Subcutaneous preadipocyte (primary cell): ENCODE measurements at places on chromosomes 6 and 20. TPM values are rescaled to one million over a fixed set of nuclear protein-coding genes. Genes with fewer than 3 reads are reported as not detected.

GNMT gene
- not detected in 2 replicates for total RNA-seq

TRIM38 gene
- total RNA-seq = 10.0 and 14.7 TPM in 2 replicates

PLCB4 gene
- total RNA-seq = 0.78 and 1.5 TPM in 2 replicates

TUBB gene
- 819 and 1,073 TPM in 2 replicates for total RNA-seq

FAM83C gene
- not detected in 2 replicates for total RNA-seq

SLC26A8 gene
- under 0.01 TPM in 1 of 2 replicates, not detected in the other for total RNA-seq

KHDC1 gene
- 2.5 and 2.6 TPM in 2 replicates for total RNA-seq

NHLRC1 gene
- 1.8 and 2.0 TPM in 2 replicates for total RNA-seq

ZNF165 gene
- total RNA-seq = 0.37 and 0.39 TPM in 2 replicates

OVOL2 gene
- total RNA-seq = not detected in 2 replicates

DNAH8 gene
- not detected in 2 replicates for total RNA-seq

KCNK16 gene
- total RNA-seq = not detected in 2 replicates

OPRM1 gene
- not detected in 2 replicates for total RNA-seq

NSFL1C gene
- 15.8 and 22.0 TPM in 2 replicates for total RNA-seq

HLA-DRB5 gene
- total RNA-seq = not detected in 2 replicates

RAET1E gene
- 1.5 and 2.2 TPM in 2 replicates for total RNA-seq

HLA-DMA gene
- total RNA-seq = 1.4 and 1.8 TPM in 2 replicates

ATP6V1G2 gene
- total RNA-seq = 1.8 TPM in 2 replicates

CPXM1 gene
- total RNA-seq = 2.2 and 2.3 TPM in 2 replicates

ADTRP gene
- 1.8 and 4.0 TPM in 2 replicates for total RNA-seq

CD93 gene
- under 0.01 TPM in 1 of 2 replicates, not detected in the other for total RNA-seq

HLA-DRB1 gene
- under 0.01 TPM in 1 of 2 replicates, not detected in the other for total RNA-seq

EEF1A2 gene
- total RNA-seq = not detected in 2 replicates
